ENCODE measurements at places on chromosomes 7 and 10. TPM values are rescaled to one million over a fixed set of nuclear protein-coding genes. Genes with fewer than 3 reads are reported as not detected.
A peak's percentile ranks its signal among the peaks of the same experiment; 100 is the strongest.

DNA sequence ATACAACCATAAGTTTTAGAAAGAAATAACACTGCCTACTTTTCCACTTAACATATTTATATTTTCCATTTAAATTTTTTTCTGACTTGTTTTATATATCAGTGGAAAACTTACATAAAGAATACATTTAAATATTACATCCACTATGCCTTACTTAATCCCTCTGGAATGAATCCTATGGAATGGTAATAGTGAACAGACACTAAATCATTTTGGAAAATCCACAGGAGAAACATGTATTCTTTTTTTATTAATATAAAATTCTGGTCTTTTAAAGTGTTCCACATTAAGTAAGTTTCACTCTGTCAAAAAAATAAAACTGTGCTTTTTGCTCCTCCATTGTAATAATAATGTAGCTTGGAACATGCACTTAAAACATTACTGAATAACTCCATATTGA lies 236.8 kb upstream of the LRRN3 start:
- DNase-seq: no peak

DNA sequence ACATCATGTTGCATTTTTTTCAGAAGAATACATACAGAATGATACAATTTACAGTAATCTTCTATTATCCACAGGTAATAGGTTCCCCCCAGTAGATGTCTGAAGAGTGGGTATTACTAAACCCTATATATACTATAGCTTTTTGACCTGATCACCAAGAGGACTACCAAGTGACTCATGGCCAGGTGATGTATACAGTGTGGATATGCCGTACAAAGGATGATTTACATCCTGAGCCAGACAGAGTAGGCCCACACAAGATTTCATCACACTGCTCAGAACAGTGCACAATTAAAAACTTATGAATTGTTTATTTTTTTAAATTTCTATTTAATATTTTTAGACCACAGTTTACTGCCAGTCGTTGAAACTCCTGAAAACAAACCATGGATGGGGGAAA lies 70.6 kb downstream of the STEAP1B start:
- no peak for DNase-seq

- peak; percentile 4 for DNase-seq
Measured at GRCh38 chr7:33109758-33110238, 594 bp upstream of the RP9 start.

- no peak for DNase-seq
Measured at GRCh38 chr10:48550071-48550691, 54.7 kb downstream of the ARHGAP22 start.

GRCh38 chr7:3722396-3722922 lies 421.4 kb downstream of the SDK1 start:
- DNase-seq: no peak

- DNase-seq: no peak
Measured at GRCh38 chr7:133052826-133053225, 29.1 kb downstream of the CHCHD3 start.

DNA sequence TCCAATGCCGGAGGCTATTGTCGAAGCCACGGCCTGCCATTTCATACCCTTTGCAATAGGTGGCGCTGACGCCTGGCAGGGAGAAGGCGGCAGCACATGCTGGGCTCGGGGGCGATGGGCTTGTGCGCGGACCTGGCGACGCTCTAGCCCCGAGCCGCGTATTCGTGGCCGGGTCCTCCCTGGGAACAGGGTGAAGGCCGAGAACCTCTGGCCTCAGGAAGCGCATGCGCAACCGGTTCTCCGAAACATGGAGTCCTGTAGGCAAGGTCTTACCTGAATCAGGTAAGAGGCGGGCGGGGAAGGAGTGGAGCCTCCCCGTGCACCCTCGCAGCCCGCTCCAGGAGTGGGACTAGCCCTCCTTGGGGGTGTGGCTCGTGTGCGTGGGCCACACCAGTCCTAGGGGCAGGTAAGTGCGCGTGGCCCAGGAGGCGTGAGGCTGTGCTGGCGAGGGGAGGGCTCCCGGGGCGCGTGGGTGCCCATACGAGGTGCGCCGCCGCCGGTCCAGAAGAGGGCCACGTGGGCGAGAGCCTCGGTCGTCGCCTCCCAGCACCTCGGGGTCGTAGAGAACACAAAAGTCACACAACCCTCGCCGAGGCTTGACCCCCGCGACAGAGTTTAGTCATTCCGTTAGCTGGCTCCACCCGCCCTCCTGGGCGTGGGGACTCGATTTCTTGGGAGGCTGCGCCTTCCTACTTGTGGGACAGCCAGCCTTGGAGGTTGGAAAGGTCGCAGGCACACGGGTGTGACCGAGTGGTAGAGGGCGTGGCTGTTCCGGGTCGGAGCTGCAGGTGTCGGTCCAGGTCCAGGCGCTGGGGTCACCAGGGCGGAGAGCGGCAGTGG lies 5.6 kb upstream of the MEST start:
- DNase-seq: no peak

The NPSR1 gene
- not detected for total RNA-seq

The CALCR gene
- not detected for total RNA-seq

Data from HFFc6 (cell line).